Dorsolateral prefrontal cortex (tissue), 122 donors: ENCODE measurements at places on chromosomes 11 and 22.
A peak's percentile ranks its signal among the peaks of the same experiment; 100 is the strongest.

- DNase-seq = no peak
Observed at GRCh38 chr11:134026655-134027343, 42.1 kb upstream of the JAM3 start.

GRCh38 chr11:9573775-9574621, 528 bp downstream of the WEE1 start:
- peak; percentile 10 for DNase-seq

- DNase-seq = no peak
Observed at GRCh38 chr22:27314276-27314807, 487.2 kb downstream of the MN1 start.

GRCh38 chr22:36386351-36386899, 1.3 kb downstream of the MYH9 start:
- peak; percentile 44 for DNase-seq

DNA sequence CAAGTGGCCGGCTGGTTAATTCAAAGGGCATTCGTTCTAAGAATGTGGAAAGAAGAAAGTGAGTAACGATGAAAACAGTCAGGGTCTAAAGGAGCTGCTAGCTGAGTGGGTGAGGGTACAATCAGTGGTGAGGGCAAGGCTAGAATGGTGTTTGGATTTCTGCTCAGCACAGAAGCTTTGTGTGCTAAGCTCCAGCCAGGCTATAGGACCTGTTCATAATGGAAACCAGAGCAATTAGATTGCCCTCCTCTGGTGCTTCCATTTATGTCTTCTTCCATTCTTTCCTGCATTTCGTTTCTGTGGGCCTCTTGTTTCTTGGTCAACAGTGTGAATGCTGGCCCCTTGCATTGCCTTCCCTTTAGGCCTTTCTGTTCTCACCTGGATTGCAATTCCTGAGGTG, 572.9 kb upstream of the CHORDC1 start:
- DNase-seq = no peak

DNA sequence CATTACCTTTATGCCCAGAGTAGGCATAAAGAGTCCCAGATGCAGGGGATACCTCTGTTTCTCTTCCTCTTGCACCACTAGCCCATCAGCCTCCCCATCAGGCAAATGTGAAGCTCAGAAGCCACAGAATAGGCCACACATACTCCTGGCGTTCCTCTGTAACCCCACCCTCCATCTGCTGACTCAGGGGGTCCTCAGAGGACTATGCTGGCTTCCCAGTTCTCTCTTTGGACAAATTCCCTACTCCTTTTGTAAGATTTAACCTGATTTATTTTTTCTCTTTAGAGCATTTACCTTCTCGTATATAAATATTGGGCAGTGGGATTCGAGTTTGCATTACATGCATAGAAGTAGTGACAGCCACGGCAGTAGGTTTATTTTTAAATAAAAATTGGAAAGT, 262.3 kb upstream of the CADM1 start:
- no peak for DNase-seq

- no peak for DNase-seq
Observed at GRCh38 chr11:43556612-43557375, 123.7 kb upstream of the HSD17B12 start.

- no peak for DNase-seq
Observed at GRCh38 chr11:32464078-32464477, 28.7 kb upstream of the WT1 start.

GRCh38 chr22:19943082-19944026, 1.7 kb upstream of the TXNRD2 start:
- DNase-seq = peak; percentile 65

- DNase-seq = no peak
Observed at GRCh38 chr22:23192558-23192957, 12.2 kb downstream of the BCR start.

DNA sequence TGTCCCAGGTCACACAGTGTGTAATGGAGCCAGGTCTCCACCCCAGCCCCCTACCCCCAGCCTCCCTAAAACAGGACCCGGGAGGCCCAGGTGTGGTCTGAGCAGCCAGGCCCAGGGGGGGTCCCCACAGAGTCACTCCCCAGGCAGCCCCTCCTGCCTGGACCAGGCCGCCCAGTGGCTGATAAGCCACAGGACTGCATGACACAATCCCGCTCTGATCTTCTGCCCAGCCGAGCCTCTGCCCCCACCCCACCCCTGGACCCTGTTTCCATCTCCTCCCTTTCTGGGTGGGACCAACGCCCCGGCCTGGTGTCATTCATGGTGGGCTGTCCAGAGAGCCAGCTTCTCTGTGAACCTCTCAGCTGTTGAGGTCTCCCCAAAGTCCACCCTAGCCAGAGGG, 7.8 kb upstream of the LIF start:
- DNase-seq = no peak

- DNase-seq = no peak
Observed at GRCh38 chr22:37309211-37310074, 27.1 kb downstream of the CYTH4 start.

GRCh38 chr11:67441098-67441563, 2.1 kb downstream of the CORO1B start:
- no peak for DNase-seq

GRCh38 chr11:66467034-66467659, 442 bp downstream of the PELI3 start:
- no peak for DNase-seq

DNA sequence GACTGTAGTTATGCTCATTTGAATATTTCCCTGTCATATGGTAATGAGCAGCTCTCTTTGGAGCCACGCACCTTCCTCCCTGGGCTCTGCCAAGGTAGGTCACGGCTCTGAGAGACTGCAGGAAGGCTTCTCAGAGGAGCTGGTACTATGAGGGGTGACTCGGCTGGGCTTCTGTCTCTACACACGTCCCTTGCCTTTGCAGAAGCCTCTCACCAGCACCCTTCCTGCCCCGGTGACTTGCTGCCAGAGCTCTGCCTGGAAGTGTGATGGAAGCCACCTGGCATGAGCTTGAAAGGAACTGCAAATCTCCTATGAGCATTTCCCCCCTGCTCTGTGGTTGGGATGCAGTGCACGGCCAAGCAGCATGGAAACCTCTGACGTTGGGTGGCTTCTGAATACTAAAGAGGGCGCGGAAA, 74.2 kb downstream of the KIRREL3 start:
- DNase-seq = peak; percentile 39

GRCh38 chr22:29932136-29932535, 49.2 kb downstream of the MTMR3 start:
- DNase-seq = no peak

GRCh38 chr22:44455151-44455962, 42.7 kb downstream of the RTL6 start:
- DNase-seq = no peak

- DNase-seq = no peak
Observed at GRCh38 chr11:128484172-128484571, 103.2 kb downstream of the ETS1 start.

- no peak for DNase-seq
Observed at GRCh38 chr11:2130881-2131352, 8.3 kb downstream of the IGF2 start.

DNA sequence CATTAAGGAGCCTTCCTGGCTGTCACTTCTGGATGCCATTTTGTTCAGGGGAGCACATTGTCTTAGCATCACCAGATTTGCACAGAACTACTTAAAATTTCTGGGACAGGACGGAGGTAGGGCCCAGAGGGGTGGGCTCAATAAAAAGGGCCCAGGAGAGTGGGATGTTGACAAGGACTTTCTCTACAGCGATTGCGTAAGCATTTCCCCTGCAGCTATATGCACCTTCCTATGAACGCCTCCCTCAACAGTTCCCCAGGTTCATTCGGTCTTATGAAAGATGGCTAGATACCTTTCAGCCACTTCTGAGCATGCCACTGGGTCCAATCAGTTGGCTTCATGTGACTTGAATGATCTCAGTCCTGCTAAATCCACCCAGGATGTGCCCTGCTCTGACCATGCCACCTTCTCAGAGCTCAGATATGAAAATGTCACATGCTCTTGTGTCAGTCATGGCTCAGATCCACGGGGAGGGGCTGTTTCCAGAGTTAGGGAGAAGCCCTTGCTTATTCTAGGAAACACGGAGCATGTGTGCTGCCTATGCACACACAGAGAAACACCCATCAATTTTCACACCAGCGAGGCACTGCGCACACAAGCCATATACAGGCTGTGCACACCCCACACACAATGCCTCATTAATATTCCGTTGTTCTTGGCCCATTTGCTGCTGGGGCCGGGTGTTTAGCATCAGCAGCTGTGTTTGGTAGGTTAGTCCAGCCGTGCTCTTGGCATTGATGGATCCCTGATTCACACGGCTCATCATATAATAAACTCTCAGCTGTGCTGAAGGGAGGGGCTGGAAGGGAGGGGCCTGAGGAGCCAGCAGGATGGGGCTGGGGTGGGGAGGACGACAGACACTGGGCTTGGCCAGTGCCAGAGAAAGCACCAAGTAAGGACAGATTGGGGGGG, 52.5 kb upstream of the NNMT start:
- no peak for DNase-seq

DNA sequence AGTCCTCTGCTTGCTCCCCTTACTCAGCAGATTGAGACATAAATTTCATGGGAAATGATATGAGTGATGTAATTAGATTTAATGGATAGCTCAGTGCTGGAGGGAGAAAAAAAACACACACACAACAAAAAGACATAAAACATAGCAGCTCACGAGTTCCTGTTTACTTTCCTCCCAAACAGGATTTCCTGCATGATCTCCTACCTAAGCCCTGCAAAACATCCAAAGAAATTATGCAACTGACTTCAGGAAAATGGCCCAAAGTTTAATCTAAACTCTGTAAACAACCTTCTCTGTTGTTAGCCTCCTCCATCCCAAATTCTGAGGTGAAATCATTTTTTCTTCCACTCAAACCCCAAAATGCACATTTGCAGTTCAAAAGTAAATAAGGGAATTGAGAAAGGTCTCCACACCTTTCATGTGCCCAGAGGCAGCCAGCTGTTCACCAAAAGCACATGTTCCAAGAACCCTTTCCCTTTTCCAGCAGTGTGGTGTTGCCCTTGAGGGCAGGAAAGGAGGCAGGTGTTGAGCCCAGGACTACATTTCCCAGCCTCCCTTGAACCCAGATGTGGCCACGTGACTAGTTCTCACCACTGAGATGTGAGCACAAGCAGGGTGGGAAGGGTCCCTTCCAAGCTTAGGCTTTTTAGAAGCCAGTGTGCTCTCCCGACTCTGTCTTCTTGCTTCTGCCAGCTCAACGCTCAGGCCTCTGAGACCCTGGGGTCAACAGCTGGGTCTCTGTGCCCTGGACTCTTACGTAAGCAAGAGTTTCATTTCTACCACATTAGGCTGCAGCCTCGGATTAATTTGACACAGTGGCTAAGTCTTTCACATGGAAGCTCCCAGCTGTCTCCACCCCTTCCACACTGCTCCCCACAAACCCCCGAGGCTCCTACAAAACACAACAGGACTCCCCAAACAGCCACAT, 301.2 kb downstream of the CTTN start:
- no peak for DNase-seq

DNA sequence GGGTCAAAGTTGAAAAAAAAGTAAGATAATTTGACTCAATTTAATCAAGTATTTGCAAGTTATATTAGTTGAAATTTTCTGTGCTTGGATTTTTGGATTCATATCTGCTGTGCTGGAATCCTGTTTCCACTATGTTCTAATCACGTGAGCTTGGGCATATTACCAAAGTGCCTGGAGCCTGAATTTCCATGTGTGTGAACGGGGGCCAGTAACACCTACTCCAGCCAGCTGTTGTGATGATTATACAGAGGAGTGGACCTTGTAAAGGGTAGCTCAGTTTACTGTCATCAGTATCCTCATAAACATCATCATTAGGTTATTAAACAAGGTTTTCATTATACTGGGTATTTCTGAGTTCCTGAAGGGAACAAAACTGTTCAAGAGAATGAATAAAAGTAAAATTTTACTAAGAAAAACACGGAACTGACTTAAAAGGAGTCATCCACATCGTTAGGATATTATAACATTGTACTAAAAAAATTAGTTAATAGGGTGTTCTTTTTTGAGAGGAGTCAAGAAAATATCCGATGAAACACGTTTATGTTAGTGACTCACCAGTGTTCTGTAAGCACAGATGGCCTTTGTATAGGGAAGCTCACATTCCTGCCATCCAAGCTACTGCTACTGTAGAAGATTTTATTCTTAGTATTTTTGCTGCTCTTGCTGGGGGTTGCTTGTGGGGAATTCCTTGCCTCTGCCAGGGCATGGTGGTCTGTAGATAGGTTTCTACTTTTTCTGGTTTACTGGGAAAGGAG, 144.1 kb downstream of the ARHGAP42 start:
- DNase-seq = no peak

DNA sequence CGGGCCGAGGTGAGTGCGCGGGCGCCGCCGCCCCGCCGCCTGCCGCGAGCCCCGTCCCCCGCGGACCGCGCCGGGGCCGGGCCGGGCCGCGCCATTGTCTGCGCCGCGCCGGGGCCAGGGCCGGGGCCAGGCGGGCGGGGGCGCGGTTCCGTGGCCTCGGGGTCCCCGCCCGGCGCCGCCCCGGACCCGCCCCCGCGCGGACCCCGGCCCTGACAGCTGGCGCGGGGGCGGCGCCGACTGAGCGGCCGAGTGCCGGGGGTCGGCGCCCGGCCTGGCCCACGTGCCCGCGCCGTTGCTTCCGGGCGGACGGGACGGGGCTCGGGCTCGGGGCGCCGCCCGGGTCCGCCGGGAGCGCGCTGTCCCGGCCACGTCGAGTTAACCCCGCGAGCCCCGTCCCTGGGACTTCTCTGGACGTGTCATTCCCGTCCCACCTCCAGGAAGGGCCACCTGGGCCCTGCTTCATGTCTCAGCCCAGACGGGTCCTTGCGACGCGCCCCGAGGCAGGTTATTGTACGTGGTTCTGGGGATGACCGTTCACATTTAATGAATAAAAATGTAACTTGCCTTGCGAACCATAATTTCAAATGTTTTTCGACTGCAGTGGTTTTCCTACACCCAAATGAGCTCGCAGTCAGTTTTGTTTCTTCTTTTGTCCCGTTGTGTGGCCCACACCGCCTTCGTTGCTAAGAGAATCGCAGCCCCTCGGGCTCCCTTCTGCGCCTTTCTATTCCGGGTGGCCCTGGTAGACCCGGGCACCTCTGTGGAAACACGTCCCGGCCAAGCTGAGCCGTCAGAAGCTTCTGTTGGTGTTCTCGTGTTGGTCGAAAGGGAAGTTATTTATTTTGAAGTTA, 562 bp downstream of the ZBED4 start:
- DNase-seq = no peak

DNA sequence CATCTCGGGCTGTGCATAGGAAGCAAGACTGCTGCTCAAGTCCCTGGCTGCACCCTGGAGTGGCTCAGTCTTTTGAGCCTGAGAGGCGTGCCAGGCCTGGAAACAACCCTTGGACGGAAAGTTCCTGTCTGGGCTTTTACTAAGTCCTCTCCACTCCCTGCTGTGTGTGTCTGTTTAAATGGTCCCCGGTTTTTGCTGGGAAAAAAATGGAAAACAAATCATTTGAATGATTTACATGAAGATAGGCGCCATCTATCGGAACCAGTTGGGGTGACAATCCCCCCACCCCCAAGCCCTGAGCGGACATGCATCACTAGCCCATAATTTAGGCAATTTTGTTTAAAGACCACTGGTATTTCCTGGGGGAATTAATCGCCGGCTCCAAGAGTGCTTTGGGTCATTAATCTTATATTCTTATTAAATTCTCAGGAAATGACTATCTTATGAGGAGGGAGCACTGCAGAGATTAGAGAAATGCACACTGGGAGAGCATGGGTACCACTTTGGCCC, 2.7 kb upstream of the GAB2 start:
- peak; percentile 86 for DNase-seq
